ENCODE measurements at places on chromosomes 2 and 18.

- DNase-seq: peak; percentile 29
Measured at GRCh38 chr18:40159141-40160017, 1795.7 kb upstream of the PIK3C3 start.

- DNase-seq: no peak
Measured at GRCh38 chr2:161150704-161151103, 9.5 kb upstream of the TANK start.

- no peak for DNase-seq
Measured at GRCh38 chr18:79367480-79367879, 28.2 kb upstream of the NFATC1 start.

- DNase-seq: no peak
Measured at GRCh38 chr2:10285191-10285555, 17.5 kb upstream of the HPCAL1 start.

DNA sequence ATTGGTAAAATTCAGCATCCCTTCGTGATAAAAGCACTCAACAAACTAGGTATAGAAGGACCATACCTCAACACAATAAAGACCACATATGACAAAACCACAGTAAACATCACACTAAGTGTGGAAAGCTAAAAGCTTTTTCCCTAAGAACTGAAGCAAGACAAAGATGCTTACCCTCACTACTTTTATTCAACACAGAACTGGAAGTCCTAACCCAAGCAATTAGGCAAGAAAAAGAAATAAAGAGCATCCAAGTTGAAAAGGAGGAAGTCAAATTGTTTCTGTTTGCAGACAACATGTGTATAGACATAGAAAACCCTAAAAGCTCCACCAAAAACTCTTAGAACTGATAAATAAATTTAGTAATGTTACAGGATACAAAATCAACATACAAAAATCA is 271.7 kb downstream of the RBM43 start:
- no peak for DNase-seq

GRCh38 chr2:199441759-199442158 is 16.0 kb downstream of the SATB2 start:
- no peak for DNase-seq

GRCh38 chr18:63567276-63567675 is 19.9 kb upstream of the SERPINB13 start:
- DNase-seq: no peak

DNA sequence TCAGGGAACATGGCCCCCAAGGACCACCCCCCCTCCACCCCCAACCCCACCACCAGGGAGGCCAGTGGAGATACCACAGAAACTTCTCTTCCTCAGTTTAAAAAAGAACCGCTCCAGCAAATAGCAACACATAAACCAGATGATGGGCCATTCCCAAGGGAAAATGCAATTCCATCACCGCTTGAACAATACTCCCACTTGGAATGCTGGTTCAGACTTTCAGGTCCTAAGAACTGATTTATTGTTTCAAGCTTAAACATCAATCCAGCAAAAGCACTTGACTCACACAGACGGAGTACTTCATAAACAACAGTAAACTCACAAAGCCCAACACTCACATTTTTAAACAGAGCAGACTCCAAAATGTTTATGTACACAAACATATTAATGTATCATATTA is 6.9 kb downstream of the HDAC4 start:
- DNase-seq: no peak

- no peak for DNase-seq
Measured at GRCh38 chr2:152456262-152456661, 121.3 kb downstream of the FMNL2 start.

DNA sequence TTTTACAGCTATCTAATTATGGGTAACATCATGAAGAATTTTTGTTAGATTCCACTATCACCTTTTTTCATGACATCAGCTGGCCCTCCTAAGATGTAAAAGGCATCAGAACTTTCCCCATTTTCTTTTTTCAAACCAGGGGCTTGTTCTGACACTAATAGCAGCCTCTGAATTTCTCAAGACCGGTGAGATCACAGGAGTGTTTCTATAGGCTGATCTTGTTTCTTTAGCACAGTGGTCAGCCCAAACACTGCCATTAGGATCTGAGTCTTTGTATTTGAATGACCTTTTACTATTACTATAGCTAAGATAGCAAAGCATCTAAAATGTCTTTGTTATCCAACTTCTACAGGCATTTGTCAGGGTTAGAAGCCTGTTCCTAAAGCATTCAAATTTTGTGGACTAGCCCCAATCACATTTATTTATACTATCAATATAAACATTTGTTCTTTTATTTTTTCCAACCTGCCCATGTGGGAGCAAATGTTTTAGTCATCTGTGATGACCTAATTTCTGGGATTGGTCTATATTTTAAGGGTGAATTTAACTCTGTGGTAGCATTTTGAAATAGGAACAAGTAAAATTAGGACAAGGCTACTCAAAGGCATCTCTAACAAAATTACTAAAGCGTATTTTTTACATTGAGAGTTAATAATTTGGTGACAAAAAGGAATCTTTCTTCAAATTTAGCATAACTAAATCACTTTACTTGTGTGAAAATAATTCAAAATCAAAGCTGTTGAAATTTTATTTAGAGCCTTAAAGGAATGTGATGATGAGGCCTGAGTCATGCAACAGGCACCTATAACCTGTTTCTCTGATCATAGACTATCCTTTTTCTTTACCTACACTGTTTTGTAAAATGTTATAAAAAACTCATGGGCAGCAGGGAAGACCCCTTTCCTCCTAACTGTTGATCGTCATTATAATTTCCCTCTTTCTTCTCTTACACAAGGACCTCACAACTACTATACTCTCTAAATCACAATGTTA is 39.3 kb downstream of the ZAP70 start:
- no peak for DNase-seq

- no peak for DNase-seq
Measured at GRCh38 chr2:103002954-103003353, 241.1 kb downstream of the TMEM182 start.

- no peak for DNase-seq
Measured at GRCh38 chr2:184554736-184555135, 43.6 kb upstream of the ZNF804A start.

DNA sequence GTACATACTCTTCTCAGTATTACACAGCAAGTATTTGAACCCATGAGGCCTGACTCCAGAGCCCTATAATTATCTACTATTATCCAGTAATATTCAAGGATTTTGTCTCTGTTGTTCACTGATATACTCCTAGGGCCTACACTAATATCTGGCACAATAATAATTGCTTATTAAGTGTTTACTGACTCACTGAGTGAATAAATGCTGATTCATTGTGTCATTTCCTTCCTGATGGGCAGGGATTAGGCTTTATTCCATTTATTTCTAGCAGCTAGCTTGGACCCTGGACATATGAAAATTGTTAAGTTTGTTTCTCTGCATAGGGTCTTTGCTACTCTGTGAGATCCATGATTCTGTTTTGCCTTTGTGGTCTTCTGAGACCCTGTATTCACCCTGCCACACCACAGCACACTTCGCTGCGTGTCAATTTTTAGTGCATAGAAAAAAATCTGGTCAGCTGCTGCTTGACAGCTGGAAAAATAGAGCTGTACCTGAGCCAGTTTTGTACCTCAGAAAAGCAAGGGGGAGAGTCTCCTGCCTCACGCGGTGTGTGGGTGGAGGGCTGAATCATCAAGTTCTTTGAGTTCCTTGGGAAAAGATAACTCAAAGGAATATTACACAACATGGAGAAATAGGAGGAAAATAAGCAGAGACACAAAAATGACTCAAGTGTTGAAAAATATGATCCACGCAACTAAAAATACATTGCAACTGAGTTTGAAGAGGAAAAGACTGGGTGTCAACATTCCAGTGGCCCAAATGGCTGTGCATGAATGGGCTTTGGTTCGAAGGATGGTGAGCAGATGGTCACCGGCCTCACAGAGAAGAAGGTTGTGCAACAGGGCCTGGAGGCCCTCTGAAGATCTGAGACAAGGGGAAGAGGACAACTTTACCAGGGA is 18.9 kb upstream of the DPP4 start:
- DNase-seq: no peak

GRCh38 chr18:11996190-11996754 is 15.0 kb downstream of the IMPA2 start:
- no peak for DNase-seq

DNA sequence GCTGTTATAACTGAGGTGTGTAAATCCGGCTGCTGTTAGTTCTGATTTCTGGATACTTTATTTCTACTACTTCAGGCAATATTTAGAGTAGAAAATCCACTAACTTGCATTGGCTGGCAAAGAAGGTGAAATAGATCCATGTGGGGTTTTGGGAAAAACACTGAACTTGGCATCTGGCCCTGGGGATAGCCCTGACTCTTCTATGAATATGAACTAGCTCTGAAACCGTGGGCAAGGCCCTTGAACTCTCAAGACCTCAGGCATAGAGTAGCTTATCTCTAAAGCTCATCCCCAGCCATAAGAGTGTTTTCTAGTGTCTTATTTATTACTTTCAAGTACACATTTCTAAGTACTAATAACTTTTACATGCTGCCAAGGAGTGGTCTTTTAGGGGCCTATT is 25.8 kb downstream of the PARD3B start:
- DNase-seq: peak; percentile 21

- peak; percentile 97 for DNase-seq
Measured at GRCh38 chr2:217248312-217248935, 388.6 kb upstream of the TNP1 start.

DNA sequence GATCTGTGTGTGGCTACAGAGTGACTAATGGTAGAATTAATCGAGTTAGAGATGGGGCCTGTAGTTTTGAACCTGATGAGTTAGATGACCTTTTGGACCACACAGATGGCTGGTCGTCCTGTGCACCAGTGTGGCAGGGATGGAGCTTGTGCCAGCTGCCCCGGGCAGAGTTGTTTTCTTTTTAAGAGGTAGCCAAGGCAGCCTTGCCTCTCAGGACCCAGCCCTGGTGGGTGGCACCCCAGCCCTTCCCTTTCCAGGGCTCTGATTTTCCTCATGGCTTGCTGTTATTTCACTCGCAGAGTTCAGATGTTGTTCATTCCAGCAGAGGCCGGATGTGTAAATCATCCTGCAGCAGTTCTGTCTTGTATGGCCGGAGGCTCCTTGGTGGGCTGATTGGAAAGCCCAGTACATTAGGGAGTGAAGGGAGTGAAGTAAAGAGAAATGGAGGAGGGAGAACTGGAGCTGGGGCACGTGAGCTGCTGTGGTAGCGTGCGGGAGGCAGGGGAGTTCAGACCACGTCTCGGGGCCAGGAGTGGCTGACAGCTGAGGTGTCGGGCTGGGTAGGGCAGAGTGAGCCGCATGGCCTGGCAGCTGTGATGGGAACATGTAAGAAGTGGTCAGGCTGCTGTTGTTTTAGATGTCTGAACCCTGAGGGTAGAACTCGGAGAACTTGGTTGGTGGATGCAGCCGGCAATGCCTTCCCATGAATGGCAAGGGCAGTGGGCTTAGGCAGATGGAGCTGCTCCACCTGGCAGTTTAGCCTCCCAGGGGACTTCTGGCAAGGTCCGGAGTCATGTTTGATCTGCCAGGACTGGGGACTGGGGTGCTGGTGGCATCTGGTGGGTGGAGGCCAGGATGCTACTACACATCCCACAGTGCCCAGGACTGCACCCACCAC is 28.8 kb downstream of the ASAP2 start:
- peak; percentile 78 for DNase-seq

DNA sequence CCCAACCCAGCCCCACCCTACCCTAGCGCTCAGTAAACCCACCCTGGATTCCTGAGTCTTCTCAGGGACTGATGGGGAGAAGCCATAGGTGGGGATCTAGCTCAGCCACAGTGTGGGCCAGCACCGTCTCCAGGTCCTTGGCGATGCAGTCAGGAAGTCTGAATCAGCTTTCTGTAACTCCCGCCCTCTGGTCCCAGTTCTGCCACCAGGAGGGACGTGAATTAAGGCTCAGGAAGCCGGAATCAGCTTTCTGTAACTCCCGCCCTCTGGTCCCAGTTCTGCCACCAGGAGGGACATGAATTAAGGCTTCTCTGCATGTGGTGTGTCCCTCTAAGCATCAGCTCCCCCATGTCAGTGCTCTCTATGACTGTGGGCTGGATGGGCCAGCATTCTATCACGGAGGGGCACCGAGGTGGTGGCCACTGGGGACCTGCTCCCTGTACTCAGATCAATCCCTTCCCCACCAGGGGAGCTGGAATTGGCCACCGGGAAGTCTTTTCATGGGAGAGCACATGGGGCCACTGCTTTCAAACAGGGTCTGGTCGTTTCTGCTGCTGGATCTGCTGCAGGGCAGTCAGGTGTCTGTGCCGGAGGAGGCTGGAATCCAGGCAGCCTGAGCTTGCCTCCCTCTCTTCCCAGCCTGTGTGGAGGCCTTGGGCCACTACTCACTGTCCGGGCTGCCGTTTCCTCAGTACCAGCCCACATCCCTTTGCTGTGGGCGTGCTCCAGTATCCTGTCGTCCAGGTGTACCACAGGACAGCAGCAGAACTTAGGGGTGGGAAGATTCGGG is 24.7 kb downstream of the ASB18 start:
- DNase-seq: no peak

Data from umbilical cord (tissue), 2 donors.